Stimulated activated CD8-positive, alpha-beta memory T cell treated with anti-CD3 and anti-CD28 coated beads, Interleukin-7, amount 100 ng/mL, for 4 hours (primary cell): ENCODE measurements at places on chromosomes 16 and 17.
A peak's percentile ranks its signal among the peaks of the same experiment; 100 is the strongest.

DNA sequence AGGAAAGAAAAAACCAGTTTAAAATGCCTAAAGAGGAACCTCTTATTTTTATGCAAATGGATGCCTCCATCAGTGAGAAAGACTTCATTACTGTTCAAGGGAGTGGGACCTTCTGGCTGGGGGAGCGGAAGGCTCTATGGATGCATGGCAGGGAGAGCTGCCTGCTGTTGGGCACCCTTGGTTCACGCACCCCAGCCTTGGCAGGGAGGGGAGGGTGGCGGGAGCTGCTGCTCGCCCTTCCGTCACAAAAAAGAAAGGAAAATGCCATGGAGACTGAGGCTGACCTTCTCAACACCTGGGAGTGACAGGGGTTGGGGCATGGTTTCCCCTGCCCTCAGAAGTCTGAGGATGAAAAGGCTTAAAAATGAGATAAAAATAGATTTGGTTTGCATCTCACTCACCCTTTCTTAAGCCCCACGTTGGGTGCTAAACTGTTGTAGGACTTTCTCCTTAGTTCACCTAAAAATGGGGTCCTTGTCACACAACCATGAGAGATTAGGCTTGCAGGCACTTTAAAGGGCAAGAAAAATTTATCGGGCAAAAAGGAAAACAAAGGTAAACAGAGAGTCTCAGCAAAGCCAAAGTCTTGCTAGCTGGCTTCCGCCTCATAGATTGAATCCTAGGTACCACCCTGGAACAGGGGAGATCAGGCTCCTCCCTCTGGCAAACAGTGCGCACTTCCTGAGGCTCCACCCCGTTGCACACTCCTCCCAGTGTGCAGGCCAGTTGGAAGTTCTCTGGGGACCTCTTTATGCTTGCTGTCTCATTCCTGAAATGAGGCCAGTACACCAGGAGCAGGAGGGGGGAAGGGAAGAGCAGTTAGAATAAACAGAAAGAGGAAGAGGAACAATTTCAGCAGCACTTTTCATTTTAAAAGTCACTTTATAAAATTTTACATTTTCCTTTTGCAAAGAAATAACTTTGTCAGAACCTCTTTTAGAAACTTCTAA is 31.6 kb downstream of the PHKB start:
- no peak for DNase-seq

DNA sequence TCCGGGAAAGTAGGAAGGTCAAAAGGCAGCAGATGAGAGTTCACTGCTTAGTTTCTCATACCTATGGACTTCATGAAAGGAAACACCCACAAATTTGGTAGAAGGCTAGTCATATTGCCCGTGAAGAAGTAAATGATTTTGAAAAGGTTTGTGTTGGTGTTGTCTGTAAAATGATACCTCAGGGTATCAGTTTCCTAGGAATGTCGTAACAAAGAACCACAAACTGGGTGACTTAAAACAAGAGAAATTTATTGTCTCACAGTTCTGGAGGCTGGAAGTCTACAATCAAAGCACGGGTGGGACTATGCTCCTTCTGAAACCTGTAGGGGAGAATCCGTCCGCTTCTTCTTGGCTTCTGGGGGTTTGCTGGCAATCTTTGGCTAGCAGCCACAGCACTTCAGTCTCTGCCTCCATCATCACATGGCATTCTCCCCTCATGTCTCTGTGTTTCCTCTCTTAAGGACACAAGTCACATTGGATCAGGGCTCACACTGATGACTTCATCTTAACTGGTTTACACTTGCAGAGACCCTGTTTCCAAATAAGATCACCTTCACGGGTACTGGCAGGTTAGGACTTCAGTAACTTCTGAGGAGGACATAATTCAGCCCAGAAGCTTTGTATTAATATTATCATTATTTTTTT is 2.0 kb upstream of the NAE1 start:
- no peak for DNase-seq

DNA sequence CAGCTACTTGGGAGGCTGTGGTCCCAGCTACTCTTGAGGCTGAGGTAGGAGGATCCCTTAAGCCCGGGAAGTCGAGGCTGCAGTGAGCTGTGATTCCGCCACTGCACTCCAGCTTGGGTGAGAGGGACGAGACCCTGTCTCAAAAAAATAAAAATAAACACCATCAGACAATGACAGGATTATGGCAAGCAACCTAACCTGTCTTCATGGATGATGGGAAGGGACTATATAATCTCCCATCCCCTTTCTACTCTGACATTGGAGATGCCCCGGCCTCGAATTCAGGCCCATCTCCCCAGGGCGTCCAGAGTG is 893 bp downstream of the TRIM25 start:
- DNase-seq = no peak

DNA sequence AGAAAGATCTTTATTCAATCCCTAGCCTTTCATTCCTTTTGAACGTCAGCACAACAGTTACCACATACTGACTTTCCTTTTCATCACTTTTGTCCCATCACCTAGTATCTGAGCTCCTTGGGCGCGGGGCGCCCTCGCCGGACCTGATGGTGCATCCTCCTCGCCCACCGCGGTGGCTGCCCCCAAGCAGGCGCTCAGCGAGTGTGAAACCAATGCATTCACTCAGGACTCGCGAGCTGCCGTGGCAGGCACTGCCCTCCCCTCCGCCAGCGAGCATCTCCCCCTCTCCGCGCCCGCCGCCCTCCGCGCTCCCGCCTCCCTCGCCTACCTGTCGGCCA is 756 bp downstream of the KLHL11 start:
- DNase-seq = peak; percentile 60

DNA sequence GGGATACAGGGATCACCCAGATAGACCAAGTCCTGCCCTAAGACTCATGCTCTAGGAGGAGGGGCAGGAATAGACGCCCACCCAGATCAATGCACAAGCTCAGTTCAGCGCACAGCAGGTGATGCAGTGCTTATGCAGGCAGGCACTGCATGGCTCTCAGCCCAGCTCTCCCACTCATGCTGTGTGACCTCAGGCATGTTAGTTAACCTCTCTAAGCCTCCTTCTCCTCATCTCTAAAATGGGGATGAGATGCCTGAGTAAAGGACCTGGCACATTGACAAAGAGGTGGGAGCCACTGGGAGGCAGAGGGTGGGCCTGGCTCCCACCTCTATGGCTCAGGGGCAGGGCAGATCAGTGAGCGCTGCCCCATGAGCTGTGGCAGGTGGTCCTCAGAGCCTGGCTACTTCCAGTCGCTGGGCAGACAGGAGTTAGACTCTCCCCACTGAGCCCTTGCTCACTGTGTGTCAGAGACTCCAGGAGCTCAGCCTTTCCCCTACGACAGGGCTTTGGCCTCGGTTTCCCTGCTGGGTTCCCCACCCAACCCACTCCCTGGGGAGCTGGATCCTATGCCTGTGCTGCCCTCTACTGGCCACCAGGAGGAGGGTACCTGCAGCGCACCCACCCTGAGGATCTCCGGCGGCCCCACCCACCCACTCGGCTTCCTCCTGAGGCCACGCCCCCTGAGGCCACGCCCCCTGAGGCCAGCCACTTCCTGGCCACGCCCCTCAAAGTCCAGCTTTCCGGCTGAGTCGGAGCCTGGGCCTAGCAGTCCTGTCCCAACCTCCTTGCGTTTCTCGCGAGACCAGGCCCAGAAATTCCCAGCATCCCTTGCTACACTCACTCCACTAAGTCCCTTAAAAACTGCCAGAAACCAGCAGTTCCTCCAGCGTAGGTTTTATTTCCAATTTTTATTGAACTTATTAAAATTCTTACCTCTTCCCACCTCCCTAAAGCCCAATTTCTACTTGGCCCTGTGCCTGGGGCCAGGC is 196.1 kb downstream of the GSG1L start:
- DNase-seq = peak; percentile 8

DNA sequence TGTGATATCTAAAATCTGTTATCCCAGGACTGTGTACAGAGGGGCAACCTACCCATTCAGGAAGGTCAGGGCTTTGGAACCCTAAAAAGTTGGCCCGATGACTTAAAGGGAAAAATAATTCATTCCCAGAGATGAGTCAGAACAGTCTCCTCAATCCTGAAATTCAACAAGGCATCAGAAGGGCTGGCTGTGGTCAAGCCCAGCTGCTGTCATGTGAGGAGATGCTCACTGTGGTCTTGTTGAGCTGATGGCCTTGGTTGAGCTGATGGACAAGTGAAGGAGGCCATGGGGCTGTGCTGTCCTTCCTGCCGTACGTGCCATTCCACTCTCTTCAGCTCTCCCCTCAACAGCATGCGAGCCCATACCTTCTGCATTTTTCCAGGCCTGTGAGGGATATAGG is 20.9 kb upstream of the DRG2 start:
- DNase-seq = no peak

- DNase-seq = no peak
These were observed 23.9 kb downstream of the ACLY start for GRCh38 chr17:41894791-41895331.

DNA sequence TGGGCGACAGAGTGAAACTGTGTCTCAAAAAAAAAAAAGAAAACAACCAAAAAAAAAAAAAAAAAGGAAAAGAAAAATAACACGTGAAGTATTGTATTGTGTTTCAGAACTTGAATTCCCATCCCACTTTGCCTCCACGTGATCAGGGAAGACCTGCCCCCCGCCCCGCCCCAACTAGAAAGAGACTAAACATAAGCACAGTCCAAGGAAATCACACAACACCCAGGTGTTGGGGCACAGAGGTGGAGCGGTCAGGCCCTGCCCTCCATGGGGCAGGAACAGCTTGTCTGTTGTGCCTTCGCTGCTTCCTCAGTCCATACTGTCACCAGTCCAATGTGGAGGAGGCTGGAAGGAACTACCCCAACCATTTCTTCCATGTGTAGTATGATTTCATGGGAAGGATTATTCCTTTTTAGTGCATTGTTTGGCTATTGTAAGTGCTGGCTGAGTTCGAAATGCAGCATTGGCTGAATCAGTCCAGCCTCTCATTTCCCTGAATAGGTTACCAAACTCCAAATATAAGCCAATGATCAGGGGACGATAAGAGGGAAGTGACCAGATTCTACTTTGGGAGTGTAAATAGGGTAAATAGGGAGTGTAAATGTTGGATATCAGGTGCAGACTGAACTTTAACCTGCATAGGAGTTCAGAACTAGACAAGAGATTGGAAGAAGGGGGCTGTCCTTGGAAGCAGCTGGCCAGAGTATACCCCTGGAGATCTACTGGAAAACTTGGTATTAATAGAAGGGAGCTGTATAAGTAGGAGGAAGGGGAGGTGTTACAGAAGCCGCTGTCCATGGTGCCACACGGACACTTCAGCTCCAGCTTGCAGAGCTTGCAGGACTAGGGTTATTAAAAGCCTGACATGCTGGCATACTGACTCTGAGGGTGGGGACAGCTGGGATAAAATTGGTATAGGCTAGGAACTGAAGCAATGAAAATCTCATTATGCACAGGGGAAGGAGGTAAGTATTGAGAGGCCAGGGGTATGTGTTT is 50.7 kb downstream of the TANGO6 start:
- DNase-seq = no peak

DNA sequence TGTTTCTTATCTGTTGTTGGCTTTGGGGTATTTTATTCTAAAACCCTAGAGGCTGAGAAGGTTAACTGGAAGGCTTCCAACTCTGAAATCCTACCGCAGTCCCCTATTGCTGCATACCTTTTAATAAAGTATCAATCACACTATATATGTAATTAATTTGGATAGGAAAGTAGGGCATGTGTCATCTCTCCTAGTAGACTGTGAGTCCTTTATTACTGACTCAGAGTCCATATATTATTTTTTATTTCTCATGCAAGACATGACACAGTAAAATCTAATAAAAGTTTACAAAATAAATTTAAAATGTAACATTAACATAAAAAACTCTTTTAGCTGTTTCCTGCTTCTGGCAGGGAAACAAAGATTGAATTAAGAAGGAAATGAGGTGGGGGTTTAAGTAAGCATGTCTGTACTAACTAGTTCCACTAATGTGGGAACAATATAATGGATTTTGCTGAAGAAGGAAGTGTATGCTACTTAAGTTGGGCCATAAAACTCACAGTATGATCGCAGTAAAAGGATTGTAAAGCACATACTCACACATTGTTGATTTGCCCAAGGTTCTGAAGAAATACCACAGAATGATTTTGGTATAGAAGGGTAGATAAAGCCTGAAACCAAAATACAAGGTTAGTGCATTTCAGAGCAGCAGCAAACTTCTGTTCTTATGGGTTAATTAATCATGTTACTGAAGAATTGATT is 97.6 kb upstream of the HLF start:
- no peak for DNase-seq

GRCh38 chr16:53305743-53306142 is 128.5 kb upstream of the RBL2 start:
- DNase-seq = no peak

- DNase-seq = no peak
These were observed 82.6 kb downstream of the CDK5R1 start for GRCh38 chr17:32569171-32570080.

DNA sequence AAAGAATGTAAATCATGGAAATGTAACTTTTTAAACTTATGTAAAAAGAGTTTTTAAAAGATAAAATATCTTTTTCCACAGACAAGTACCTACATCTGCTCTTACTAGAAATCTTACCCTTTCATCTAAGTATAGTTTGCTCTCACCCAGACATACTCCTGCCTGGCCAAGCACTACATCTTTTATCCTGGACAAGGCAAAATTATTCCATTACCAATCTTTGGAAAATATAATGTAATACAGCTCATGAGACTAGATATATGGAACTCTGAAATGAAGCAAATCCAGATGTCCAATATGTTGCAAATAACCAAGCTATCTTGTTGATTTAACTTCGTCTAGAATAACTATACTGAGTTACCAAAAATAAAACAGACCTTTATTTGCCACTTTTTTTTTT is 50.0 kb downstream of the VMP1 start:
- DNase-seq = no peak

DNA sequence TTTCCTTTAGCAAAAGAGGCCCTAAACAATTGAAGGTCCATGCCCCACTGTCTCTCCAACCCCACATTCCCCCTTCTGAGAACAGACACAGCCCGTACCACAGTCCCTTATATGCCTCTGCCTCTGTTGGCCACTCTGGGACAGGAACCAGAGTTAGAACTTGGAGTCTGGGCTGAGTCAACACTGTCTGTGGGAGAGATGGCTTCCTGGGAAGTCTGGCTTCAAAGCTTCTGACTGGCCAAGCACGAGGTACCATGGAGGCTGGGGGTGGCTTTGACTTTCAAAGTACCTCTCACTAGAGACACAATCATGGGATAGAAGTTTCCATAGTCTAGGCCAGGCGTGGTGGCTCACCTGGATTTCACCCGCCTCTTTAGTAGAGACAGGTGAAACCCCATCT is 14.9 kb upstream of the SPOP start:
- no peak for DNase-seq
